ENCODE measurements at places on chromosomes 1 and 21.

DNA sequence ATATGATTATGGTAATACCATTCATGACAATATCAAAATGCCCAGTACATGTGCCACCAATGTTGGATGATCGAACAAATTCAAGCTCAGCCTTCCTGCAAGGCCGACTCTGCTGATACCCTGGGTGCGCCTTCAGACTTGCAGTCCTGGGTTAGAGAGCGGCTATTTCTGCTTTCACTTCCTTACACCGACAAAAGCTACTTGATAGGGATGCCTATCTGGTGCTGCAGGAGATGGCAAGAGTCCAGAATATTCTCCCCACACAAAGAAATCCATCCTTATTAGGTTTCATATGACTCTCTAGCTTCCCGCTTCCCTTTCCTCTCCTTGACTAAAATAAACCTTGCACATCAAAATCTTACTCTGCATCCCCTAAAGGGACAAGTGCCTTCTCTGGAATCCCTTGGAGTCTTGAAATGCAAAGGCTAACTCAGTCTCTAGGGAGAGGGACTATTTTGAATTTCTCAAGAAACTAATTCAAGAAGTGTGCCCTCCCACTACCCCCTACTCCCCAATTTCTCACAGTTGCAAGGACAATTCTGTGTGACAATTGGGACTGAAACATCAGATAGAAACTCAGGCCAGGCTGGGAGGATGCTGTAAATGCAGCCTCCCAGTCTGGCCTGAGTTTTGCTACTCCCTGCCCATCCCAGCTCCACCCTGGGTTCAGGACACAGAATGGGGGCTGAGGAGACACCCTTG lies 103.1 kb upstream of the USP24 start:
- no peak for DNase-seq

DNA sequence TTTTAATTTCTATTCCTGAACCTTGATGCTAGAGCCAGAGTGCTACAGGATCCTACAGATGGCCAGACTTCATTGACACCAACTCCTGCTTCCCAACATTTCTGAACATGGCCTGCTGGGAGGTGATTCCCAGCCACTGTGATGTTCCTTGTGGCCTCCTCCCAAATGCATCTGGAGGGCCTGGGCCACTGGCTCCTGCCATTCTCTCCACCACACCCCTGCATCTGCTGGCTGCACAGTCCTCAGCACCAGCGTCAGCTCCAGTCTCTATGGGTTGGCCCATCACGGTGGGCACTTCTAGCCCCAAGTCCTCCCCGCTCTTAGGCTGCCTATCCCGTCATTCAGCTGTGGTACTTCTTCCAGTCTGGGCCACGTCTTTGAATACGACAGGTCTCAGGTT lies 91.2 kb upstream of the CD34 start:
- DNase-seq = no peak

GRCh38 chr1:221718381-221719277 lies 23.3 kb downstream of the DUSP10 start:
- DNase-seq = peak; percentile 99

DNA sequence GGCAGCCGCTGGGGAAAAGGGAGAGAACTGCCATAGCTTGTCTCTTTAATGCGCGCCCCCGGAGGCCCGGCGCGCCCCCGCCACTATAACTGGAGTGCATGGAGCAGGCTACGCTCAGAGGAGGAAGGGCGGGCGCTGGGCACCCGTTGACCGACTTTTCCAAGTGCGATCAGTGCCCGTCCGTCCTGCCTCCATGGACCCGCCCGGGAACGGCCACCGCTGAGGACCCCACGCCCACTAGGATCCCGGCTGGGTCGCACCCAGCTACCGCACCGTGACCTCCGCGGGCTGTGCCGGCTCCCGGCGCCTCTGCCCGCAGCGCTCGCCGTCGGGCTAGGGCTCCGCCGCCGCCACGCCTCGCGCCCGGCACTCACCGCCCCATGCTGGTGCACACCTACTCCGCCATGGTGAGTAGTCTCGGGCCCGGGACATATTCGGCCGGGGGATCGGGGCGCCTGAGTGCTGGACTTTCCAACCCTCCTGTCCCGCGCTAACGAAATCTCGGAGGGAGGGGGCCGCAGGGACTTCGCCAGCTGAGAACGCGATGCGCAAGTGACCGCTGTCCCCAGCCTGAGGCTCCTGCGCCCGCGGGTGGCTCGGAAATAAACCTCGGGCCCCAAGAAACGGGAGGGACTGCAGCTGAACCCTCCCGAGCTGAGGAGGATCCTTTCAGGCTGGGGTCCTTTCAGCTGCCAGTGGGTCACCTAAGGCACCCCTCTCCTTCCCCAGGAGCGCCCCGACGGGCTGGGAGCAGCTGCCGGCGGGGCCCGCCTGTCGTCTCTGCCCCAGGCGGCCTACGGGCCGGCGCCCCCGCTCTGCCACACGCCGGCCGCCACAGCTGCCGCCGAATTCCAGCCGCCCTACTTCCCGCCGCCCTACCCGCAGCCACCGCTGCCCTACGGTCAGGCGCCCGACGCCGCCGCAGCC lies at the start of gene TFAP2E:
TFAP2E (plus strand) TSS at position 117 of the 927 bp plus-strand sequence; CDS start at position 381, 264 bp downstream.
- DNase-seq = peak; percentile 32

DNA sequence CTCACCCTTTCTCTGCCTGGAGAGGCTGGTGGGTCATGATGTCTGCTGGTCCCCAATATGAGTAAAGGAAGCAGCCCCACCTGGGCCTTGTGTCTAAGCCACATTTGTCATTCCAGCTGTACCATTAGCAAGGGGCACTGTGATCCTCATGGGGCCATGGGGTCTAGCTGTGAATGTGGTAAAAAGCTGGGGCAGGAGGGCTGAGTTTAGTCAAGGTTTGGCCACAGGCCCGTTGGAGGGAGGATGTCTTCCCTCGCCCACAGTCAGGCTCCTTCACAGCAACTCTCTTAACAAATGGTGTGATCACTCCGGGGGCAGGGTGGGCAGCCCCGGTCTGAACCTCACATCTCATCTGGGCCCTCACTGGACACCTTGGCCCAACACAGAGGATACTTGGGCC lies 115.4 kb downstream of the DMRTB1 start:
- no peak for DNase-seq

DNA sequence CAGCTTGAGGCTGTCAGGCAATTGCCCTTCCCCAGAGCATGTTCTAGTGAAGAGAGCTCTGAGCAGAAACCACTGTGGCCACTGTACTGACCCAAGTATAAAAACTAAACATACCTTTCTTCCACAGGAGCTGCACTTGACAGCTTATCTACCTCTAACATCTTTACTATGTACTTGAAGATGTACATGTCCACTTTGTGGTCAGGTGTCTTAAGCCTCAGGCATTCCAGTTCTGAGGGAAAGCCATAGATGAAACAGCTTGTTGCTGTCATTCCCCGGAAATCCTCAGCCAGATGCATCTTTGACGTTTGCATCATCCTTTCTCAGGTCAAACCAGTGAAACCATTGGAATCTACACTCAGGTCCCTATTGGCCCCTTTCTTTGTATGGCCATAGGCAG lies 70.4 kb downstream of the CHRM3 start:
- peak; percentile 11 for DNase-seq

DNA sequence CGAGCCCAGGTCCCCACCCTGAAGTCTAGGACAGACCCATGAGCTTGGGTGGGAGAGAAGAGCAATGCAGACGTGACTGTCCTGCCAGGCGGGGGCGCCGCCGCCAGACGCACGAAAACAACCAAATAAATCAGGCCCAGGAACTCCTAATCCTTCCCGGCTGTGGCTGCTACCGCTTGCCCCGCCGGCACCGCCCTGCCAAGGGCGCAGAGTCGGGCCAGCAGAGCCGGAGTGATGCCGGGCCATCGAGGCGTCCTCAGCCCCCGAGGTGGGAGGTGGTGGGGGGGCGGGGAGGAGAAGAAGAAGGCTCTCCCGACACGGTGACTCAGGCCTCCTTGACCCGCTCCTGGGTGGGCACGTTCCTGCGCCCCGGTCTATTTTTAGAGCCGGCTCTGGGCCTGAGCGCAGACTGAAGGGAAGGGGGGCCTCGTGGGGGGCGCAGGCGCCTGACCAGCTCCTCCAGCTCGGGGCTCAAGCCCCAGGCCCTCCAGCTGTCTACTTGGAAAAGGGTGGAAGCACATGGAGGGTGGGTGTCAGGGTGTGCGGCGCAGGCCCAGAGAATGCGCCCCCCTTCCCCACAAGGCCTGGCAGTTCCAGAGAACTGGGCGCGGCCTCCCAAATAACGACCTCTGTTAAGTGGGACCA lies 10.7 kb upstream of the COL16A1 start:
- DNase-seq = peak; percentile 85

GRCh38 chr1:109995536-109995935 lies 11.0 kb downstream of the AHCYL1 start:
- DNase-seq = peak; percentile 65

DNA sequence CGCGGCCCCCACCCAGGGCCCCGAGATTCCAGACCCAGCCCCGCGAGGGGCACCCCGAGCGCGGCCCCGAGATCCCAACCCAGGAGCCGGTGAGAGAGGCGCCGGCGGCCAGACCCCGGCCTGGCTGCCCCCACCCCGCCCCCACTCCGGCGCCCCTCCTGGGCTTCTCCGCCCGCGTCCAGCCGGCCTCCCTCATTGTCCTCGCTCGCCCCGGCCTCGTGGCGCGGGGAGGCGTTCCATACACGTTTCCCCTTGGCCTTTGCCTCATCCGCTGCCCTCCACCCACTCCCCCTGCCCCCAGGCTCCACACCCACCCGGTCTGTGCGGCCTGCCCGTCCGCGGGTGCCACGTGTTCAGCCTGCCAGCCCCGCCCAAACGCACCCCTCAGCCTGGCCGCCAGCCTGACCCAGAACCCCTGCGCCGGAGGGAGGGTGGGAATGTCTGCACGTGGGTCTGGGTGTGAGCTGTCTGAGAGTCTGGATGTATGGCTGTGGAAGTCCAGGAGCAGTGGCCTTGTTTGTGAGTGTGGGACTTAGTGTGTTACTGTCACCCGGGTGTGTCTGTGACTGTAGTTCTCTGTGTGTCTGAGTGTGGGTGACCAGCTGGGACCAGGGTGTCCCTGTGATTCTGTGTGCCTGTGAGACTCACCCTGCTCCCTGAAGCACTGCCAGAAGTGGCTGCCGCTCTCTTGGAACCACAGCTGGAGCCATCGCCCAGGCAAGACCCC lies 681 bp downstream of the B4GALT2 start:
- DNase-seq = peak; percentile 38

GRCh38 chr1:218659911-218660677 lies 315.0 kb downstream of the TGFB2 start:
- DNase-seq = peak; percentile 25

GRCh38 chr1:209577346-209577745 lies 6.2 kb upstream of the CAMK1G start:
- DNase-seq = peak; percentile 54

- DNase-seq = peak; percentile 58
Observed at GRCh38 chr1:38929476-38929875, 12.2 kb downstream of the RHBDL2 start.

GRCh38 chr1:47783638-47784496 lies 213.3 kb downstream of the TRABD2B start:
- DNase-seq = no peak

- no peak for DNase-seq
Observed at GRCh38 chr1:162753998-162754585, 36.4 kb upstream of the HSD17B7 start.

DNA sequence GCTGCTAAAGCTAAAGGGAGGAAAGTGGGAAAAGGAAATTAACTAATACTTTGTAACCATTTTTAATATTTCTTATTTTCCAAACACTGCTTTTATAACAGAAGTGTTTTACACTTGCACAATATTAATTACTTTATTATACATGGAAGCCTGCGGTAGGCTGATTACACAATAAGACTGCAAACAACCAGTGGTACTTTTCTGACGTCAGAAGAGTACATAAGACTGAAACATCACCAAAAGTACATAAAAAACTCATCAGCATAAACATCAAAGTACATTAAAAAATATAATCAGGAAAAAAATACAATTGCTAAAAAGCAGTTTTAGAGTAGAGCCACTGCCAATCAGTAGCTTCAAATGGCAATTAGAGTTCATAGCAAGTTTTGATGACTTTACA lies 4.6 kb downstream of the ZNF281 start:
- DNase-seq = peak; percentile 87

DNA sequence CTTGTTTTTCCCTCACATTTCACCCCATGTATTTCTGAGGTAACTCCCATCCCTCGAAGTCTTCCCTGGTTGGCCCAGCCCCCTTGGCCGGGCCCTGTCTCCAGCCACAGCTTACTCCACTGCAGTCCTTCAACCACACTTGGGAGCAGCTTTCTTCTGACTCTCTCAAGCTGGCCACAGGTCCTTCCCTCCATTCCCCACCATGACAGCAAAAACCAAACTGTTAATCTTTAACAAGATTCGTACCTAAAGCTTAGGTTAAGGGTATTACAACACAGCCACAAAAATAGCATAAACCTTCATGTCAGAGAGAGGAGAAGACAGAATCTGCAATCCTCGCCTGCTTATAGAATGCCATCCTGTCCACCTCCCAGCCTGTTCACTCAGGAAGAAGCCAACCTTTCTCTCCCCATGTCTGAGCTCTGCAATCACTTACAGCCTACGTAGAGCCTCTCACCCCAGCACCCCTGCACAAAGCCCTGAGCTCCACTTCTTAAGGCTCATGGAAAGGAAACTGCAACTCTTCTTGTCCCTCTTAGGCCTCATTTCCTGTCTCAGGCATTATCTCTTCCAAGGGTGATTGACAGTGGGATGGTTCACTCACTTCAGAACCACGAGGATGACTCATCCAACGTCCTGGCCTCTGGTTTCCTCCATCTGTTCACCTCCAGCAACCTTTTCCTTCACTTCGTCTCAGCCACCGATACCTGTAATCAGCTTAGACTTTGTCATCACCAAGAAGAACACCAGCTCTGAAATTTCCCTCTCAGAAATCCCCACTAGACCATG lies 72.8 kb downstream of the CD2 start:
- DNase-seq = peak; percentile 77

DNA sequence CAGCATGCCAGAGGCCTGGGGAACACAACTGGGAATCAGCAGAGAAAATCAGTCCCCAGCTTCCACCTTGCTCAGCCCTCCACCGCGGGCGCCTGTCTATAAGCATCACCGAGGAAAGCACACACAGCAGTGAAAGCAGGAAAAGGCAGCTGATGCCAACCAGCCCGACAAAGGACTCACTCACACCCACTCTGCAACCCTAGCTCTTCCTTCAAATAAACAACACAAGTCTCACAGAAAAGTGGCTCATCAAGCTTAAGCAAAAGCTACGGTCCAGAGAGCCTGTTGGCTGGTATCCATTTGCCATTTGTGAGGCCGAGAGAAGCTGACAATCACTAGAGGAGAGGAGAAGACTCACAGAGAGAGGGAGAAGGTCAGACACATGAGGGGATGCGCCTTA lies 27.1 kb downstream of the MRAP start:
- DNase-seq = no peak

- DNase-seq = peak; percentile 42
Observed at GRCh38 chr1:170929835-170930554, 5.3 kb upstream of the MROH9 start.

DNA sequence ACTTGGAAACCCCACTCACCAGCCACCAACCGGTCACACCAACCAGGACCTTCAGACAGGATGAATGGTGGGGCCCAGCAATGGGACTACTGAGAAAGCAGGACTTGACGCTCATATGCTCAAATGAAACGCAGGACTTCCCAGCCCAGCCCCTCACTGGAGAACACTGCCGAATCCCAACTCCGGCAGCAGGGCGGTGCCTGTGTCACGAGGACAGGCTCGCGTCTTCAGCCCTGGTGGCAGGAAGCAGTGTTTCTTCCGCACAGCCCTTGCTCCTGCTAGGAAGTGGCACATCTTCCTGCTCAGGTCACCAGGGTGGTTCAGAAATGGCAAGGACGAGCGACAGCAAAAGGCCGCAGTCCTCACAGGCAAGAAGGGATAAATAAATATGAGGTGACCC lies 38.9 kb downstream of the CD58 start:
- DNase-seq = no peak
